ENCODE measurements at places on chromosomes 1 and 21.
A peak's percentile ranks its signal among the peaks of the same experiment; 100 is the strongest.

DNA sequence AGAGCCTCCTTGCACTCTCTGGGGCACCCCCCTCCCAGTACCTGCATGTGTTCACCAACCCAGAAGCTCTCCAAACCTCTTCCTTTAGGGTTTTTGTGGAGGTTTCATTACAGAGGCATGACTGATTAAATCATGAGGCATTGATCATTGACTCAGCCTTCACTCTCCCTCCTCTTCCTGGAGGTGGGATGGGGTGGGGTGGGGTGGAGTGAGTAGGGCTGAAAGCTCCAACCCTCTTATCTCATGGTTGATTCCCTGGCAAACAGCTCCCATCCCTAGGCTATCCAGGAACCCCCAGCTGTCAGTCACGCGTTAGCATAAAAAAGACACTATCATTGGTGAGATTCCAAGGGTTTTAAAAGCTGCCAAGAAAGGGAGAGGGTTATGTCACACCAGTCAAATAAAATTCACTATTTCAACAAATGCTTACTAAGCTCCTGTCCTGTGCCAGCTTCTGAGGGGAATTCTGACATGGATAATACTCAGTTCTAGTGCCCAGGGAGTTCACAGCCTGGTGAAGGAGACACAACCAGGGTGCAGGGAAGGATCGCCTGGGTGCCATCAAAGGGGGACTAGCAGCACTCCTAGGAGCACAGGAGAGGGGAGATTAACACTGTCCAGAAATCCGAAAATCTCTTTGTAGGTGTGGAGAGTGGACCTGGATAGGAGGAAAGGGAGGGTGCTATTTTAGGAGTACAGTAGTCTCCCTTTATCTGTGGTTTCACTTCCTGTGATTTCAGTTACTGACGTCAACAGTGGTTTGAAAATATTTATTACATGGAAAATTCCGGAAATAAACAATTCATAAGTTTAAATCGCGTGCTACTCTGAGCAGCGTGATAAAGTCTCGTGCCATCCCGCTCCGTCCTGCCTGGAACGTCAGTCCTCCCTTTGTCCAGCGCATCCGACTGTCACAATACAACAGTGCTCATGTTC is 6.8 kb upstream of the IL24 start:
- DNase-seq: peak; percentile 5

- no peak for DNase-seq
Observed at GRCh38 chr21:15820852-15821379, 91.1 kb downstream of the USP25 start.

DNA sequence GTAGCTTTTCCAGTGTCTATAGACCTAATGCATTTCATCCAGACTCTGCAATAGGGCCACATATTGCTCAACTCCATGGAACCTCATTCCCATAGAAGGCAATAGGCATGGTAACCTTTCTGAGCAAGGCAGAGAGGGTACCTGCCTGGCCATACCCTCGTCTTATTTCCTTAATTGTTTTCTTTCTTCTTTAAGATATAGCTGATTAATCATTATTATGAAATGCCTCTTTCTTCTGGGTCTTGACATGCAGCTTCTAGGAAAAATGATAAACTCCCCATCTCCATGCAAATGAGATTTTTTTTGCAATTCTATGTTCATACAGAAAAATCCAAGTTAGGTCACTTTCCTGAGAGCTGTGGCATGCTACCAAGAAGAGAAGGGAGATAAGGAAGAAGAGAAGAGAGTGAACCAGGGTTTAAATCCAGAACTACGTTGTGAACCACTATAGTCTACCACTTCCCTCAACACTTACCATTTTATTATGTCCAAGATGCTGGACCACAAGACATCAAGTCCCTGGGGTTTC is 33.0 kb upstream of the IL20 start:
- no peak for DNase-seq

GRCh38 chr1:65230731-65231481 is 78.4 kb upstream of the DNAJC6 start:
- no peak for DNase-seq

DNA sequence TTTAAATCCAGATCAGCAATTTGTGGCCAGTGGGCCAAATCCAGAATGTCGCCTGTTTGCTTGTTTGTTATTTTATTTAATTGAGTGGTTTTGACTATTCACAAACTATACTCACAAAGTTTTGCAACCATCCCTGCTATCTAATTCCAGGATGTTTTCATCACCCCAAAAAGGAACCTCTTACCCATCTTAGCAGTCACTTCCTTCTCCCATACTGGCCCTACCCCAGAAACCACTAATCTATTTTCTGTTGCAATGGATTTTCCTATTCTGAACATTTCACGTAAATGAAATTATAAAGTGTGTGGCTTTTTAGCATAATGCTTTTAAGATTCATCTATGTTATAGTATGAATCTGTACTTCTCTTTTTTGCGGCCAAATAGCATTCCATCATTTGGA is 41.3 kb downstream of the WDTC1 start:
- DNase-seq: no peak

GRCh38 chr1:43945674-43946235 is 995 bp upstream of the IPO13 start:
- DNase-seq: peak; percentile 16

- peak; percentile 69 for DNase-seq
Observed at GRCh38 chr1:86914998-86915736, 732 bp downstream of the HS2ST1 start.

GRCh38 chr1:248710305-248710900 is 7.8 kb upstream of the OR14I1 start:
- DNase-seq: no peak

DNA sequence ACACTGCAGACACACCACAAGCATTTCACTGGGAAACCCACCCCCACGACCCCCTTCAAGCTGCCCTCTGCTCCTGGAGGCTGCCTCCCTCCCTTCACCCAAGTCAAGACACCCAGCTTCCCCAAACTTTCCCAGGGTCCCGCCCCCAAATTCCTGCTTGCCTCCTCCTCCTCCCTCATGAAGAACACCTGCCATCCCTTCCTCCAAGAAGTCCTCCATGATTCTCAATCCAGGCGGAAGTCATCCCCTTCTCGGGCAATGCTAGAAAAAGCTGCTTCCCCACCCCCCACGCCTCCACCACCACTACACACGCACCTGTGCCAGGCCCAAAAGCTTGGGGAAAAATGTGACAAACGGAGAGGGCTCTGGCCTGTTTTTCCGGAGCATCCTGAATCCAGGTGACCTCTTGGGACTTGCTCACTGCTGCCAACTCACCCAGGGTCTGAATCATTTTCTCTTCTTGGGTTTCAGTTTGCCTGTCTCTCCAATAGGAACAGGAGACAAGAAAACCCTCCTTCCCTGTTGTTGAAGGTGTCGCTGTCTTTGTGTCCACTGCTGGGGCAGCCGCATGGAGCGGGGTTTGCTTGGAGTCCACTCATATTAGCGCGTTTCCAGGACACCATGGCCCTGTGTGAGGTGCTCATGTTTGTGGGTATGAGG is 101.0 kb upstream of the CASZ1 start:
- no peak for DNase-seq

- DNase-seq: no peak
Observed at GRCh38 chr1:14519976-14520375, 78.5 kb upstream of the KAZN start.

DNA sequence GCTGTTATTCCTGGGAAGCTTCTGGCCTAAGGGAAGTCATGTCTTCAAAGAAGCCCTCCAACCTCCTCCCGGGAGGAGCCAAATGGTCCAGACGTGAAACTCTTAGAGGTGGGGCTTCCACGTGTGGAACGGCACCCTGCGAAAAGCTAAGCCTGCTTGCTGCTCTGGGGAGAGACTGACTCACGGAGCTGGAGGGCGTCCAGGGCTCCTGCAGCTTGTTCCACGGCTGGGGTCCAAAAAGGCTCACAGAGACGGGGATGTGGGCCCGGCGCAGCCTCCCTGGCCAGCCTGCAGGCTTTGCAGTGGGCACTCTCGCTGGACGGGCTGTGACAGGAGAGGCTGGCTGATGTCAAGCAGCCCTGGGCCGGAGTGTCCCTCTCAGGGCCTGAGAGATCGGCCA is 105.1 kb downstream of the COLGALT2 start:
- peak; percentile 27 for DNase-seq

- no peak for DNase-seq
Observed at GRCh38 chr1:62237950-62238374, 43.3 kb downstream of the L1TD1 start.

GRCh38 chr1:46152016-46152415 is 19.6 kb upstream of the PIK3R3 start:
- DNase-seq: no peak

DNA sequence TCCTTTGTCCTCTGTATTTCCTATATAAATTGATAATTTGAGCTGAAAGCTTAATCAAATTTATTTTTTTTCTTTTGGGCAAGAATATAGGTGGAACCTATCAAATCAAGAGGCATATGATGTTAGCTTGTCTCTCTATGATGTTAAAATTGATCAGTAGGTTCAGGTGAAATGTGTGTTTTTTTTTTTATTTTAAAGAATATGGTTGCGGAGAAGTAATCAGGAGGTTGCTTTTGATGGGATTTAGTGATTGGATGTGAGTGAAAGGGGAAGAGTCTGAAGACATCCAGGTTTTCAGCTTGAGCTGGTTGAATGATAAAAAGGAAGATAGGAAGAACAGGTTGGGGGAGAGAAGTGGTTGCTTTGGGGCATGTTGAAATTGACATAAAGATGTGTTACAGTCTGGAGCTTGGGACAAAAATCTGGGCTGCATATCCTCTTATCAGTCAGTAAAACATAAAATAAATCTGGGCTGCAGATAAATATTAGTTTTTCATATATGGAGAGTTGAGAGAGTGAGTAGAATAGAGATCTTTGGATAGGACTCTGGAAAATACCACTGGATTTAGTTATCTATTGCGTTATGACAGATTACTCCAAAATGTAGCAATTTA is 5.1 kb downstream of the OSBPL9 start:
- no peak for DNase-seq

GRCh38 chr1:208000504-208000903 is 89.6 kb upstream of the CD34 start:
- DNase-seq: no peak

- no peak for DNase-seq
Observed at GRCh38 chr21:27168084-27168483, 201.2 kb upstream of the ADAMTS5 start.

DNA sequence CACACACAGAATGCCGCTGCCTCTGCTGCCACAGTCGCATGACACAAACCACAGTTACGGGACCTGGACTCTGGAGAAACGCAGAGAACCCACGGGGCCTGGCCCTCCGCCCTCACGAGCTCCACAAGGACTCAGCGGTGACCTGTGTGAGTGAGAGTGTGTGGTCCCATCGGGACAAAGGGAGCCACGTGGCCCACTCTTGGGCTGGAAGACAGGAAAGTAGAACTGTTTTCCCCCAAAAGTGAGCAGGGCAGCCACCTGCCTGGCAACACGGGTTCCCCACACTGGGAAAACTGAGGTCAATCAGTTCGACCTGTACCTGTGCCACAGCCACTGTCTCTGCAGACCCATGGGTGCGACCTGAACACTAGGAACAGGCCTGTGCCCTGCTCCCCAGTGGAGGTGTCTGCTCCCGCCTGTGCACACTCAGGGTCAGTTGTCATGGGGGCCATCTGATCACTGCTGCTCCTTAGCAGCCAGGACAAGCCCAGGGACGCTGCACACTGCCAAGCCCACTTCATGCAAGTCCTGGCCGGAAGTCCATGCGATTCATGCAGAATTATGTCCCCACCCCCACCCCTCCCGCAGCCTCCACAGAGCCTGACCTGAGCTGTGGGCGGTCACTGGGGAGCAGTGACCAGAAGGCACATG is 54.4 kb upstream of the ADARB1 start:
- no peak for DNase-seq

DNA sequence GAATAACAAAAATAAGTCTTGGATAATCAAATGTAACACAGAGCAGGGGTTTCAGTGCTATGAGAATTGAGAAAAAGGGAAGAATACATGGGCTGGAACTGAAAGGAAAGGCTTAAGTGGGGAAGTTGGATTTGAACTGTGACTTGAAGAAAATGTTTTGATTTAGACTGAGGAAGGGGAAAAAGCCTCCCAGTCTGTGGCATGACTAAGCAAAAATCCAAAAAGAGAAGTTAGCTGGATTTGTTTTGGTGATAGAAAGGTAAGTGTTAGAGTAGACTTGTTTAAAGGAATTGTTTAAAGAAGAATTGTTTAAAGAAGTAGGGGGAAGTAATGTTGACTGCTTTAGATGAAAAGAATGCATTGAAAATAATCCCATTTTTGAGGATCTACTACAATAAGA is 46.0 kb downstream of the KCNK2 start:
- DNase-seq: no peak

DNA sequence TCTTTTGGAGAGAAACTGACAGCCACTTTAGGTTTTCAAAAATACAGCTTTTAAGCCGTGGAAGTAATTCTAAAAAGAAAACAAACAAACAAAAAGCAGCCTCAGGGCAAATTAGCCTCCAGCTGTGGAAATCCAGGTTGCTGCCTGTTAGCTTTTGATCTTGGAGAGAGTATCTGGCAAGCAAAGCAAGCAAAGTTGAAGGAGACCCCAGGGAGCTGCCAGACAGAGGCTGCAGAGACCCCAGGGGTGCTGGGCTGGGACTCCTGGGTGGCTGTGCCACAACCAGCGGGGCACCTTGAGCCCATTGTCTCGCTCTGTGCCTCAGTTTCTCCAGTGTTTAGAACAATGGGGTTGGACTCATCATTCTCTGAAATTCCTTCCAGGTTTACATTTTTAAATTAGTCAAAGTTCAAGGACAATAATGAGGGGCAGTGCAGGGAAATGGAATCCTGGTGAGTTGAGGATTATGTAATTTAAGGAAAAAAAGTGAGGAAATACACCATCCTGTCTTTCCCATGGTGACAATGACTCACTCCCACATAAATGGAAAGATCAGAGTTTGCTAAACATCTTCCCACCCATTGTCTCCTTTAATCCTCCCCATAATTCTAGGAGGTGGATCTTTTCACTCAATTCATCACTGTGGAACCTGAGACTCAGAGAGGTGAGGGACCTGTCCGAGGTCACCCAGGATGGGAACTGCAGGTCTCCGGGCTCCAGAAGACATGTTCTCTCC is 480.5 kb downstream of the MATN1 start:
- DNase-seq: no peak

DNA sequence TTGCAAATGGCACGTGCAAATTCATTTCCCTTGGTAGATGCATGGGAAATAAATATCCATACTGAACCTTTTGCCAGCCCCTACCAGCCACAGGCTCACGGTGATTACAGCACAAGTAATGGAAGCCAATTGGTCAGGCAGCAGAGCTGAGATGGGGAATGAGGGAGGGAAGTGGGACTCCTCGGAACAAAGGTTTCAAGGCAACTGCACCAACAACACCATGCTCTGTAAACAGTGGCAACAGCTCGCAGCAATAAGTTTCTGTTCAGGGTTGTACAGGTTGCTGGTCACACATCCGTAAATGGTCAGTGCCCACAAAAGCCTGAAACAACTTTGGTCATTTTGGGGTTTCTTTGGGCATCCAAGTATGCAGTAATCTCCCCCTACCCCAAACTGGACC is 62.7 kb upstream of the LPGAT1 start:
- DNase-seq: no peak

GRCh38 chr1:158752155-158752712 is 2.3 kb upstream of the OR6K6 start:
- no peak for DNase-seq

- no peak for DNase-seq
Observed at GRCh38 chr1:26285366-26286063, 5.6 kb downstream of the SH3BGRL3 start.
